ENCODE measurements at places on chromosomes 7 and 10. TPM values are rescaled to one million over a fixed set of nuclear protein-coding genes. Genes with fewer than 3 reads are reported as not detected.

ELFN1 gene
- total RNA-seq, result 0.60 TPM

KLF14 gene
- not detected for total RNA-seq

SLC29A4 gene
- 1.1 TPM for total RNA-seq

GRCh38 chr7:41104631-41105030 lies 598.3 kb downstream of the INHBA start:
- no peaks in the 10 kb centered on the region for H3K36me3 ChIP-seq
- H3K4me1 ChIP-seq, result no peaks in the 10 kb centered on the region
- no peak overlapping the region for H3K27ac ChIP-seq
- H3K27me3 ChIP-seq, result no peaks in the 10 kb centered on the region
- no peak for DNase-seq

- no peak for DNase-seq
- H3K27me3 ChIP-seq, result no peaks in the 10 kb centered on the region
- H3K27ac ChIP-seq, result no peak overlapping the region
- H3K4me1 ChIP-seq, result no peaks in the 10 kb centered on the region
Observed at GRCh38 chr10:111956841-111957240, 226.7 kb downstream of the GPAM start.
